SK-N-DZ (cell line): ENCODE measurements at places on chromosomes 6 and 20.

DNA sequence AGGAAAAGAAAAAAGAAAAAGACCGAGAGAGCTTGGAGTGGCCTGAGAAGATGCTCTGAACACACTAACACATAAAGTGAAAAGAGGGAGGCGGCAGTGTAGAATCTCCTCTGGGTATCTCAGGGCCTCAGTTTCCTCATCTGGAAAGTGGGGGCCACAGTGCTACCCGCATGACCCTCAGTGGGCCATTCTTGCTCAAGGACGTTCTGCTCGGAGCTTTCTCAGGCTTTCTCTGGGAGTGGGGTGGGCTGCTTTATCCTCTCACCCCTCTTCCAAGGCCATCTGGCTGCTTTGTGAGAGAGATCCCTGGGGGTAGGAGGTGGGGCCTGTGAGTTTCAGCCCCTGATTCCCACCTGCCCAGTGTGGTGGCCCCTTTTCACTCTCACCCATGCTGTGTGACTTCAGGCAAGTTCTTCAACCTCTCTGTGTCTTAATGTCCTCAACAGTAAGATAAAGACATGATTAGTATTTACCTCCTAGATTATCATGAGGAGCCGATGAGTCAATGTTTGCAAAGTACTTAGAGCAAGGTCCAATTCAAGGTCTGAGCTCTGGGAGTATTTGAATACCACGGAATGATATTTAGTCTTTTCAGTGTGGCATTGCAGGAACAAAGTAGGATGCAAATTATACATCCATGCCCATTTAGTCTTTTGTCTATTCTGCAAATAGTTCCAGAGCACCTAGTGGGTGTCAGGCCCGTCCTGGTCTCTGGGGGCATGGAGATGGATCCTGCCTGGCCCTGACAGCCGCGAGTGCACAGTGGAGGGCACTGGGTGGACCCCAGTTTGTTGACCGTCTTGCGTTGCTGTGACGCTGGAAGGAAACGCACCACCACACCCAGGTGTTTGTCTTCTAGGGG is 34.3 kb downstream of the SRC start:
- no peak for DNase-seq

GRCh38 chr6:154606457-154606856 is 96.0 kb upstream of the CNKSR3 start:
- DNase-seq = no peak

GRCh38 chr6:137637121-137637520 is 142.9 kb upstream of the OLIG3 start:
- no peak for DNase-seq

- DNase-seq = no peak
Observed at GRCh38 chr6:151993364-151993763, 185.9 kb downstream of the ESR1 start.

DNA sequence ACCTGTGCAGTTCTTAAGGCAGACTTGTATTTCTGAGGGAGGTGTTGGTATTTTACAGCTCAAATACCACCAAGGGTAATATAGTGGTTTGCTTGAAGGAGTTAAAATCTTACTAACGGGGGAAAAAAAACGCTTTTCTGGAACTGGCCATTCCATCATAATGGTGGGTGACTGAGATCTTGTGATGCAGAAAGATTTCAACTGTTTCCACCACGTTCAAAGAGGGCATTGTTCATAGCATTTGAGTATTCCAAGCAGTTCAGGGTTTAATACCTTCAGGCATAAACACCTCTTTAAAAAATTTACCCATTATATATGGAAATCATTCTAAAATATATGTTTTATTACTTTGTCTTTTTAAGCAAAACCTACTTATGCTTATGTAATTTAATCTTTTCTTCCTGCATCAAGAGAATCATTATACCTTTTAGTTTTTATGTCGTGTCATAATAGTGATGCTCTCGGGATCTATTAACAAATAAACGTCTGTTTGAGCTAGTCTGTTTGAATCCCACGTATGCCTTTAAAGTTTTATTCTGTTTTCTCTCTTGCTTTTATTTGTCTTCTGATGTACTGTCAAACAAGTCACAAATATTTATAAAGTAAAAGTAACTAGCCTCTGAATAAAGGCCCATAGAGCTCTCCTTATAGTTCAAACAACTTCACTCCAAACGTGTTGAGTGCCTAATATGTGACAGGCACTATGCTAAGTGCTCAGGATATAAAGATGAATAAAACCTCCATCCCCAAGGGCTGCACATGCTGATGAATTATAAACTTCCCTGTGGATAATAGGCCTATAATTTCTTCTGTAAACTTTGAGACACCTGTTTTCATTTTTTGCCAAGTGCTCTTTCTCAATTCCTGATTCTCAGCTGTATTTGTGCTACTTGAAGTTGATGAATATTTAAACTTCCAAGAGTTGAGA is 298.8 kb upstream of the FERMT1 start:
- DNase-seq = no peak

DNA sequence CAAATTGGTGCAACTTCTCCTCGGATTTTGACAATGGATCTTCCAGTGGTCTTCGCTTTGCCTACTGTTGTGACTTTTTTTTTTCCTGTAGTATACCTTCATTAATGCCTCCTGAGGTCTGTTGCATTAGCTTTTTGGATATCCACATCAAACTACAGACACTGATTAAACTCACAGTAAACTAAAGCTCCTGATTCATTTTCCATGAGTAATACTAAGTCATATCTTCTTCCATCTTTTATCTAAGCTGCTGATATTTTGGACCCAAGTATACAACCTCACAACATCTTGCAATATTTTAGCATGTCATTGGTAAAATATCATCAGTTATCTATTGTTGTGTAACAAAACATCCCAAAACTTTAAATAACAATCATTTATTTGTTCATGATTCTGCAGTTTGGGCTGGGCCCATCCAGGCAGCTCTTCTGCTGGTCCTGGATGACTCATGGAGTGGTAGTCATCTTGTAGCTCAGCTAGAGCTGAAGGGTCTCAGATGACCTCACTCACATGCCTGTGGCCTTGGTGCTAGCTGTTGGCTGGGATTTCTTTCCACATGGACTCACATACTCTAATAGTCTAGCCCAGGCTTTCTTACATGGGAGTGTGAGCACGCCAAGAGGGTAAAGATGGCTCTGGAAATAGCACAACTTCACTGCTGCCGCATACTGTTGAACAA is 78.3 kb upstream of the SRSF6 start:
- no peak for DNase-seq

GRCh38 chr20:57526087-57526884 is 1.3 kb upstream of the CTCFL start:
- DNase-seq = no peak

DNA sequence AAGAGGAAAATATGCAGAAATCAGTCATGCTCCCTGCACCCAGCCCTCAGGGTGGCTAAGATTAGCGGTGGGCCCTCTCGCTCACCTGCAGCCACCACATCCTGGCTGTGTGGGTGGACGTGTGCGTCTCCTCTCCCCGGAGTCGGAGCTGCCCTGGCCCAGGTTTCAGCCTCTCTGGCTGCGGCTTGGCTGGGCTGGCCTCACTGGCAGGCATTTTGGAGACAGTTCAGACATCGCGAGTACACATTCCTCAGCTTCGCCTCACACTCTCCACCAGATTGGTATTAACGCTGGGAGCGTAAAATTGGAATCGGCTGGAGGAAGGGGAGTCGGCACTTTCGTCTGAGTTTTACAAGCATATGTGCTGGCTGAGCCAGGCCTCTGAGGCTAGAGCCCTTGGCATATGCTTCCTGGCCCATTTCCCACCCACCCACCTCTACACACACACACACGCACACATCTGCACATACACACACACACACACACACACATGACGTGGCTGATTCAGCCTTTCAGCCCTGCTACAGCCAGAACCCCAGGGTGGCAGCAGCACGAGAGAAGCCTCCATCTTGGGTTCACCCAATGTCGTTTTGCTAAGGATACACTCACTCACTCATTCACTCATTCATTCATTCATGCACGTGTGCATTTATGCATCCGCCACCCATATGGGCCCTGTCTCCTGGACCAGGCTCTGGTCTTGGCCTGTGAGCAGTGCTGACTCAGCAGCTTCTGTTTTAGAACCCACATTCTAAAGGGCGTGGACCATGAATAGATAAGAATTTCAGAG is 42.9 kb downstream of the BCAS4 start:
- DNase-seq = no peak

- DNase-seq = no peak
Observed at GRCh38 chr20:4749326-4749725, 27.6 kb downstream of the PRND start.

DNA sequence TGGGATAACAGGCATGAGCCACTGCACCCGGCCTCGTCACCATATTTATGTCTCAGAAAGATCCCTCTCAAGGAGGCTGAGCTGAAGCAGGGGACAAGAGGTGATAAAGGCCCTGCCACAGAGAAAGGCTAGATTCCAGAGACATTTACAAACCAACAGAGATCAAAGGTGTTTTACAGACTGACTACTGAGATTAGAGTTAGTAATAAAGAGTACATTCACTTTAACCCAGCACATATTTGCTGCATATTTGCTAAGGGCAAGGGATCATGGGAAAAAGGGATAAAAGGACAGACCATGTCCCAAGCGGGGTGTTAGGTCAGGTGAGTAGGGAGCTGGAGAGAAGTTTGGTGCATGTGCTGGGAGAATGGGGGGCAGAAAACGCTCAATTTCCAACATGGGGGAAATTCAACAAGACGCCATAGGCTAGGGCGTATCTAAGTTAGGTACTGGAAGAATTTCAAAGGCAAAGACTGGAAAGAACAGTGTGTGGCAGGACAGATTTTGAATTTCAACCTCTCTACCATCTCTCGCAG is 43.8 kb upstream of the SEC63 start:
- DNase-seq = no peak

GRCh38 chr6:131807321-131807643 is 538 bp upstream of the ENPP1 start:
- no peak for DNase-seq

GRCh38 chr6:53920881-53921280 is 126.1 kb downstream of the LRRC1 start:
- no peak for DNase-seq

DNA sequence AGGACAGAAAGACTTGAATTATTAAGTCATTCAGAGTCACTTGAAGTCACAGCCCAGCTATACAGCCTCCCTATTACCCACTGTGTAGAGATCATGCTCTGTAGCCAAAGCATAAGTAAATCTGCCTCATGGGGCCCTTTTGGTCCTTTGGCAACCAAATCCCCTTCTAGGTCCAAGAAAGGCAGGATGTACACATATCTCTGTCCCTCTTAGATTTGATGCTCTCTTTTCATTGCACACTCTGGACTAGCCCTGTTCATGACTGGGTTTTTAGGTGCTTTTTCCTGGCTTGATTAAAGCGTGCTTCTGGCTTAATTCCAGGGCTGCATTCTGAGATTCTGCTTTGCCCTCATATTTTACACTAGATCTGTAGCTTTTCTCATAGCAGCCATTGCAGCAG is 296.8 kb downstream of the TENT5A start:
- no peak for DNase-seq

DNA sequence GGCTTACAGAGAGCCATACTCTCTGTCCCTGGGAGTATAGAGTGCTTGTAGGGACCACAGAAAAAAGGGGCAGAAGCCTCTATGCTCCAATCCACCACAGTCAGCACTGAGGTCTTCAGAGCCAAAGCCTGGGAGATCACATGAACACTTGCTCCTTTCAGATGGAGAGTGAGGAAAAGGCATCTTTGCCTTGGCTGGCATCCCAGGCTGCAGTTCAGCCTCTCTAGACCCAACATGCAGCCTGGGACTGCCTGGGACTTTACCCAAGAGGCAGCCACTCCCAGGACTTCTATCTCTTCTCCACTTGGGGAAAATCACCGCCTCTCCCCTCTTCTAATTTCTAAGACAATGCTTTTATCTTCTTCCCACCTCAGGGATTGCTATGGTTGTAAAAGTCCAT is 46.5 kb upstream of the MYLIP start:
- DNase-seq = no peak

DNA sequence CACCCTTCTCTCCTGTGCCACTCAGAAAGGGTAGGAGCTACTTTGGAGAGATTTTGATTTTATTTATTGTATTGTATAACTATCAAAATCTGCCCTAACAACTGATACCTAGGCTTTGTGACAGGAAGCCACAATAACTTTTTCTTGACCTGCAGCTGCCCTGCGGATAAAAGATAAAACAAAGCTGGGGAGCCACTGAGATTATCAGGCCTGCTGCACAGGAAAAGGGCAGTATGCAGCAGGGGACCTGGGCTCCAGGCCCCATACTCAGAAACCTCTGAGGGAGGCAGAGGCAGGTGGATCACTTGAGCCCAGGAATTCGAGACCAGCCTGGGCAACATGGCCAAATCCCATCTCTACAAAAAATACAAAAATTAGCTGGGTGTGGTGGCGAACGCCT is 980 bp upstream of the SNX21 start:
- no peak for DNase-seq
